MCF 10A (cell line): ENCODE measurements at places on chromosomes 6 and 20.

GRCh38 chr6:112305795-112306564, 41.1 kb upstream of the RFPL4B start:
- no peak for DNase-seq

DNA sequence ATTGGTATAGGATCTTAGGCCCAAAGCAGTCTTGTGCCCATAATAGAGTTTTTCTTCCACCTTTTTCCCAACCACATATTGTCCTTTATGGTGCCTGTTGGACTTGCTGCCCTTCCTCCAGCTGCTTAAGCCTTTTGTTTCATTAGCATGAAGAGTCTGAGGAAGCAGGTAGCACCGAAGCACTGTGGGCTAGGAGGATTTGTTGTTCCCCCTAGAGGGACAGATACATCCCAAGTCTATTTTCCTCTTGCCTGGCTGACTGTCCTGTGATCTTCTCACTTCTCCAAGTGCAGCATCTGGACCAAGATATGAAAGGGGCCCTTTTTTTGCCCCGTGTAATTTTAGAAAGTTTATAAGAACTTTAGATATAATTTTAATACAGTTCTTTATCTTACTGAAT, 50.7 kb upstream of the COL10A1 start:
- DNase-seq, result no peak

DNA sequence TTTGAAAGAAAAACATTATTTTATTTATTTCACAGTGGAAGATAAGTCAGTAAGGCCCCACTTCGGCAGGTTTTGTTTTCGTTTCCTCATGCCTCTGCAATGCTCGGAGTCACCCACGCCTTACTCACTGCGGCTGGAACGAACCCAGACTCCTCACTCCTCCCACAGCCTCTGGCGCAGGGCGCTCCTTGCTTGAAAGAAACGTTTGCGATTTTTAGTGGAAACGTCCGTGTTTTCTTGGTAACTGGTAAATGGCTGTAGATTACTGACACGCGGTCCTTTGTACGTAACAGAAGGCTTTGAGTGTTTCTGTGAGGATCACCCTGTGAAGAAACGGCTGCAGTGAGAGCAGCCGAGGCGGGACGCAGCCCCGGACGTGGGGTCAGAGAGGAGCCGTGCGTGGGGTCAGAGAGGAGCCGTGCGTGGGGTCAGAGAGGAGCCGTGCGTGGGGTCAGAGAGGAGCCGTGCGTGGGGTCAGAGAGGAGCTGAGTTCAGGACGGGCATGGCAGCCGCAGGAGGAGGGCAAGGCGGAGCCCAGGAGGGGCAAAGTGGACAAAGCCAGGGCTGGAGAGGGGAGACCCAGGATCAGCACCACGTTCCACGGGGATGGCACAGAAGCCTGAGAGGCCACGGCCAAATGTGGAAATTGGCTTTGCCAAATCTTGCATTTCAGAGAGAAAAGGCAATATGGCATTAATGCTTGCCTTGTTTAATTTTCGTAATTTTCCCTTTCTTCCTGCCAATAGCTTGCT, 198.6 kb upstream of the THBS2 start:
- DNase-seq, result no peak

DNA sequence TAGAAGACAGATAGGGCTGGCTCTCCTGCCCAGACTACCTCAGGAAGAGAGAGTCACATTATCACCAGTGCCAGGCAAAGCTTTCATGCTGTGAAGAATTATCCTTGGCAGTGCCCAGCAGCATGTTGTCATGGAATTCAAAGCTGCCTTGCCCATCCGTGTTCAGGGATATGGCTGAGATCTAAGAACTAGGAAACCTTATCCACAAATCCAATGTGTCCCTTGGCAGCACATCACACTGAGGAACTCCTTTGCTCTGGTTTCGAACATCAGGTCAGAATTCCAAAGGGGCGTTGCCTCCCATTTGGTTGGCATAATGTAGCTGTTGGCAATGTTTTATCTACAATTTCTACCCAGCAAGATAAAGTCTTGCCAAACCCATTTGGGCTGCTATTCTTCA, 52.7 kb downstream of the ADGRF1 start:
- DNase-seq, result no peak

GRCh38 chr6:108941281-108941680, 93.1 kb downstream of the ARMC2 start:
- DNase-seq, result no peak

GRCh38 chr20:10824750-10825500, 151.1 kb upstream of the JAG1 start:
- DNase-seq, result no peak

- DNase-seq, result no peak
Measured at GRCh38 chr6:26250698-26251044, 114.3 kb upstream of the BTN3A2 start.
